NCI-H460 (cell line): ENCODE measurements at places on chromosomes 7 and 10.

GRCh38 chr7:155298288-155298833, 683 bp downstream of the INSIG1 start:
- no peak for DNase-seq

GRCh38 chr10:73407495-73407894, 6.4 kb downstream of the ANXA7 start:
- no peak for DNase-seq

DNA sequence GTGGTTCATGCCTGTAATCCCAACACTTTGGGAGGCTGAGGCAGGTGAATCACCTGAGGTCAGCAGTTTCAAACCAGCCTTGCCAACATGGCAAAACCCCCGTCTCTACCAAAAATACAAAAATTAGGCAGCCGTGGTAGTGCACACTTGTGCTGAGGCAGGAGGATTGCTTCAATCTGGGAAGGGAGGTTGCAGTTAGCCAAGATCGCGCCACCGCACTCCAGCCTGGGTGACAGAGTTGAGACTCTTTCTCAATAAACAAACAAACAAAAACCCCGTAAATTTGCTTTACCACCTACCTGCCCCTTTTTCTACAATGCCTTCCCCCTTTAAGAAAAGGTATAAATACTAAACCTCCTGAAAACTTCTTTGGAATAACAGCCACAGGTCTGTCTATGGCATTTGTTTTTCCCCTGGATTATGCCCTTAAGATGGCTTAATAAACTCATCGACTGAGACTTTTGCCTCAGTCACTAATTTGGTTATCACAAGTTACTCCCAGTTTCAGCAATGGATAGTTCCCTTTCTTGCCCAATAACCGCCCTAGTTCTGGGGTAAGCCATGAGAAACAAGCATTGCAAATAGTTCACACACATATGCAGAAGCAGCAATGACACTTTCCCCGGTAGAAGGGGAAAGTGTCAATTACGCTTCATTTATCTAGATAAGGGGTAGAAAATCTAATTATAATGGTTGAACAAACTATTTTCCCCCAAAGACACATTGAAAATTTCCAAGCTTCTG, 52.8 kb upstream of the SVIL start:
- peak; percentile 78 for DNase-seq

DNA sequence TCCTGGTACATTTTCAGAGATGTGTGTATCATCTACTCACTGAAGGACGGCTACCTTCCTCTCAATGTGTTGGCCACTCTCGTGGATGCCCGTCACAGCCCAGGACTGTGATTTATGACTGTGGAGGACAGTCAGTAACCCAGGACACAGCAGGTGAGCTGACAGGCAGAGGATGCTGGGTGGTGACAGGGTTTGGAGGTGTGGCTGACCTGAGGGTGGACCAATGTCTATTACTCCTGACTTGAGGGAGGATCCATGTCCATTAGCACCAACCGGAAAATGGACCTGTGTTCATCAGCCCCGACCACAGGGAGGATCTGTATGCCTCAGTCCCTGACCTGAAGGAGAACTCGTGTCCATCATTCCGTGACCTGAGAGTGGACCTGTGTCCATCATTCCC, 96.1 kb downstream of the ADCY1 start:
- no peak for DNase-seq

- no peak for DNase-seq
These were observed 94.2 kb downstream of the C10orf90 start for GRCh38 chr10:126576336-126576735.

- DNase-seq, result no peak
These were observed 22.0 kb downstream of the CSGALNACT2 start for GRCh38 chr10:43160046-43160920.

- no peak for DNase-seq
These were observed 219.8 kb upstream of the GLI3 start for GRCh38 chr7:42456756-42457276.

- no peak for DNase-seq
These were observed 423 bp downstream of the BAZ1B start for GRCh38 chr7:73521636-73522104.

GRCh38 chr7:94041529-94041928, 37.4 kb upstream of the BET1 start:
- no peak for DNase-seq

DNA sequence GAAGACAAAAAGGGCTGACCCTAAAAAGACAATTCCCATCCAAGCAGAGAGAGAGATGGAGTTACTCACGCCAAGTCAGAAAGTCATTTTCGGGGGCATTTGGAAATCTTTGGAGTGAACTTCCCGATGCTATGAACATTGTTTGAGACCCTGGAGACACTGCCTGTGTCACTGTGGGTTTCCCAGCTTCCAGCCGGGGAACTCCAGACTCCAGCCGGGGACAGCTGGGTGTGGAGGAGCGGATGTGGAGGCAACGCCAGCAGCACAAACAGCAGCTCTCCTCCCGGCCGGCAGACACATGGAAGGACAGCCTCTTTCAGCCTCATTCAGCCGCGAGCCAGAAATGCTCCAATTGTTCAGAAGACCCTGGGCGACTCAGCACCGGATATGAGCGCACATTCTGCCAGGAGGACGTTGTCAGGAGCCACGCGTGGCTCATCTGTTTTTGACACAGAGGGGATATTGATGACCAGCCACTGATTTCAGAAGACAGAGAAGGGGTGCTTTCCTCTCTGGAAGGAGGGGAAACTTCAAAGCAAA, 97.6 kb downstream of the PRPF18 start:
- DNase-seq, result no peak

DNA sequence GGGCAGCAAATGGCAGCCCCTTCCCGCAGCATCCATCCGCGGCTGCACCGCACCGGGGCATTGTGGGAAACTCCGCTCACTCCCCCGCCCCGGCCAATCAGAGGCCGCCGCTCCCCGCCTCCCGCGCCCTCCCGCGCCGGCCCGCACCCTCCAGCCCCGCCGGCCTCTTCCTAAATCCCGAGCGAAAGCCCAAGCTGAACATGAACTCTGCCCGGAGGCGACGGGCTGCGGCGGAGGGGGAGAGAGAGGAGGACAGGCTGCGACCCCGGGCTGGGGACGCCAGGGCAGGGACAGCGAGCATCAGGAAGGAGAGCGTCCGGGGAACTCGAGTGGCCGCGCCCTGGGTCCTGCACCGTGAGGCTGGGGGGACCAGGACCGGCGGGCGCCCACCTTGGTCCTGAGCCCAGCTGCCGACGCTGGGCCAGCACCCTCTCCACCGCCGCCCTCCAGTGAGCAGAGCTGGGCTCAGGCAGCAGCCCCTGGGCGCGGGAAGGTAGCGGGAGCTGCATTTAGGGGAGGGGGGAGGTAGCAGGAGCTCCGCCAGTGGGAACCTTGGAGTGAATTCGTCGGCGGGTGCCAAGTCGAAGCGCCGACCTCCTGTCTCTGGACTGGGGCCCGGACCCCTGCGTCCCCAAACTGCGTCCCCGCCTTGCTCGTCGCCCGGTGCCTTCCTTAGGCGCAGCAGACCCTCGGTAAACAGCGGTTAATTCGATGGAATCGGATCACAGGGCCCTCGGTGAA, at the start of gene DGKI:
DGKI (minus strand) TSS at position 148 of the 741 bp plus-strand sequence.
- DNase-seq, result no peak

GRCh38 chr7:2445047-2445446, 31.2 kb downstream of the GRIFIN start:
- no peak for DNase-seq

GRCh38 chr7:137020351-137020750, 151.9 kb downstream of the CHRM2 start:
- DNase-seq, result no peak

GRCh38 chr7:20350518-20350951, 19.8 kb downstream of the ITGB8 start:
- DNase-seq, result no peak

DNA sequence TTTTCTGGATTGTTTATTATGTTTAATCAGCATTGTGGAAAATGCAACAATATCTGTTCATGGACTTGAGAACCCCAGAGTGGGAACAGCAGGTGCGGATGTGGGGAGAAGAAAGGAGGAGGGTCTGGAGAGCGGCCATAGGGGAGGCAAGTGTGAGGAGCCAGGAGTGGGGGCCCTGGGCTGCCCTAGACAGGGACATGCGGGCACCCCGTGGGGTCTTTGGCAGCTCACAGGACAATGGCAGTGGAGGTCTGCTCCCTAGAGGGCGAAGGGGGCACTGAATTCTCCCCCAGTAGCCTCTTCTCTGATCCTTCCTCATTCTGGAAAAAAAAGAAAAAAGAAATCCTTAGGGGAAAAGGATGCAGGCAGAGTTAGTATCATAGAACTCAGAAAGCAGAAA, 8.9 kb downstream of the TMEM176B start:
- DNase-seq, result no peak

GRCh38 chr10:42939237-42939636, 137.6 kb upstream of the RET start:
- DNase-seq, result no peak

DNA sequence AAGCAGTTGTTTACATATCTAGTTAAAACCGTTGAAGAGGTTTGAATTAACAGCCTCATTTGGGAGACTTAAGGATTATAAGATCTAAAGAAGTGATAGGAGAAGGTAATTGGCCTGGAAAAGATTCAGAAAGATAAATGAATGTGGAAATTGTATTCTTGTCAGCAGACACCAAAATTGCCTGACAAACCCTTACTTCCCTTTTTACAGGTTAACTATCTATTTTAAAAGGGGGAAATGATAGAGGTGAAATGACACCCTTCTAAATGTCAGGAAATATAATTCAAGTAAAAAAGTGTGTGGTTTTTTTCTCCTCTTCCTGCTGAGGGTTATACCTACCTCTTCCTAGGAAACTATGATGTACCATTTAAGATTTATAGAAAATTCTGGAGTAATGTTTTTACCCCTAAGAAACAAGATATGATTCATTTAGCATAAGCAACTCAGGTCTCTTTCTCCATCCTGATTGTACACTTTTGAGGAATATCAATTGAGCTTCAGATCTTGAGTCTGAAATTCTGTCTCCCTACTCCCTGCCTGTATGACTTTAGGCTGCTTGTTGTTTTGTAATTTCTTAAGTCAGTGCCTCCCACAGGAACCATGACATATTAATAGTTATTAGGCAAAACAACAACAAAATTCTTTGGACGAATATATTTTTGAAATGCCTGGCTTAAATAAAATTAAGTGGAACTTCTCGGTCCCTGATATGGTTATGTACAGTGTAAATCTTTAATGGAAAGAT, 250.4 kb downstream of the RNLS start:
- no peak for DNase-seq

GRCh38 chr10:81730891-81731290, 144.1 kb upstream of the NRG3 start:
- DNase-seq, result no peak

DNA sequence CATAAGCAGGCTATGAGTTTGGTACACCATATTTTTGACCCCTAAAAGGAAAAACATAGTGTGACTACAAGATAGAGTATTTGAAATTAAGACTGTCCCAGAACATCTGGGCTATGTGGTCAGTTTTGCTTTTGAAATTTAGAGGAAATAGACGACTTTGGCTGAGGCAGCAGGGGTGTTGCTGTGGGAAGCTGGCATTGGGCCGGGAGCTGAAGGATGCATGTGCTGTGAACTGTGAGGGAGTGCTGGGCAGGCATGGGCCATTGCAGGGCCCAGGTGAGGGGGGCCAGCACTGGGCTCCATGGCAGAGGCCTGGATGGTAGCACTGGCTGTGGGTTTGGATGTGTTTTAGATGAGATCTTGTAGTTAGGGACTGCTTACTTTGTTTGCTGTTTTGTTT, 168.3 kb downstream of the BMPER start:
- no peak for DNase-seq

DNA sequence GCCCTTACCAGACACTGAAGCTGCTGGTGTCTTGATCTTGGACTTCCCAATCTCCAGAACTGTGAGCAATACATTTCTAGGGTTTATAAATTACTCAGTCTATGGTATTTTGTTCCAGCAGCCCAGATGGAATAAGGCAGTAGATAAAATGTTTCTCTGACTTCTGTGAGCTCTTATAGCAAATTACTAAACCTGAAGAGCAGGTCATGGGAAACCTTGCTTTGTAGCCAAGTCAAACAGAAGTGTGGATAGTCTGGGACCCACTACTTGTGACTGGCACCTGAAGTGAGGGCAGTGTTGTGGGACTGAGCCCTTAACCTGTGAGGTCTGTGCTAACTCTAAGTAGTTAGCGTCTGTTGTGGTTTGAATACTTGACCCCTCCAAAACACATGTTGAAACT, 4.6 kb upstream of the TBRG4 start:
- DNase-seq, result no peak

DNA sequence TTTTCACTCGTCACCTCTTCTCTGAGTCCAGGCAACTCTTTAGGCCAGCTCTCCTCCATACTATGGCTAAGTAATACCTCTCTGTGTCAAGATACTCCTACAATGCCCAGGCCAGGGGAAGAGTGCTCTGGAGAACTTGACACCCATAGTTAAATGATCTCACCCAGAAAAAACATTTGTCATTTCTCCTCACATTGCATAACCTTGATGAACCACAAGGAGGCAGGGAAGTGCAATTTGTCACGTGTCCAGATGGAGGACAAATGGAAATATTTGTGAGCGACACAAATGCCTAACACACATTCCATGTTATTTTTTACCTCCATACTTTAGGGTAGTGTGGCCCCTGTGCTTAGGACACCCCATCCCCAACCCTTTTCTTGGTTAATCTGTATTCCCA, 78.3 kb downstream of the HTR7 start:
- DNase-seq, result peak; percentile 4

- peak; percentile 18 for DNase-seq
These were observed 175.1 kb downstream of the NEURL1 start for GRCh38 chr10:103668351-103669242.

DNA sequence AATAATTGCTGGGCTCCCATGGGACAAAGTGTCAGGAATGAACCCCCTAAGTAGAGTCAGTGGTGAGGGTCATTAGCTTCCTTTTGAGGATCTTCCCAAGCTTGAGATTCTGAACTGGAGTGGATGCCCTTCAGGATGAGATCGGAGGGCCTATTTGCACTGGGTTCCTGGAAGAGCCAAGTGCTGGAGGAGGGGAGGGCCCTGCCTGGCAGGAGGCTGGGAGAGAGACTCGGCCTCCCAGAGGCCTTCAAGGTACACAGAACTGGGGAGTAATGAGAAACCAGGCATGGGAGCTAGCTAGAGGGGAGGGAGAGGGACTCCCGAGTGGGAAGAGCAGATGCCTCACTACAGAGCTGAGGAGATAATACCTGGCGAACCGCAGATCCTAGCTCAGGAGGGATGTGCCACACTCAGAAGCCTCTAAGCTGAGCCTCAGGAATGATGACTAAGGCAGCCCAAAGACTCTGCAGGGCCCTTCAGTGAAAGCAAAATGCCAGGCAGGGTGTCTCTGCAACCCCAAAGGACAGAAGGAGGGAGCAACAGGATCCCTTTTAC, 9.4 kb downstream of the PDAP1 start:
- DNase-seq, result no peak

- no peak for DNase-seq
These were observed 31.5 kb downstream of the PRKAR2B start for GRCh38 chr7:107075863-107076574.

DNA sequence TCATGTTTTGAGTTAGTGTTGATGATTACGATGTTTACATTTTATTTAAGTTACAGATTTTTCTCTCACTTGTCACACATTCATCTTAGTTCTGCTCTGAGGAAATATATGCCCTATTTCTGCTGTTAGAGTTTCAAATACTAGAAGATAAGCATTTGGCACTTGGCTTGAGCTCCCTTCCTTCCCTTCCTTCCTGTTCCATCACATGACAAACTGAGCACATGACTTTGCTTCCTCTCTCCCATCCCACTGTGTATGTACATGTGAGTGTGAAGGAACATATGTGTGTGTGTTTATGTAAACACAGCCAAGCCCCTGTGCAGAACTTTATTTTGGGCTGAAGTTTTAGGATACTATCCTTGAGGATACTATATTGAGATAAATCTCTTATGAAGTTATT, 795.9 kb upstream of the IGFBP3 start:
- no peak for DNase-seq

GRCh38 chr7:142595816-142596516, 153.3 kb upstream of the PRSS1 start:
- DNase-seq, result no peak
